Activated CD4-positive, alpha-beta memory T cell treated with anti-CD3 and anti-CD28 coated beads, Interleukin-2, amount 10 ng/mL, durations not matched to agents 7 days and 5 days (primary cell): ENCODE measurements at places on chromosomes 11 and 22. TPM values are rescaled to one million over a fixed set of nuclear protein-coding genes. Genes with fewer than 3 reads are reported as not detected.

Gene SELENOM
- 2.3 TPM for total RNA-seq

GRCh38 chr11:85062659-85063058, 564.5 kb downstream of the DLG2 start:
- no peak overlapping the region for H3K4me3 ChIP-seq
- no peak for DNase-seq
- no peaks in the 10 kb centered on the region for H3K4me1 ChIP-seq
- H3K36me3 ChIP-seq = no peaks in the 10 kb centered on the region

DNA sequence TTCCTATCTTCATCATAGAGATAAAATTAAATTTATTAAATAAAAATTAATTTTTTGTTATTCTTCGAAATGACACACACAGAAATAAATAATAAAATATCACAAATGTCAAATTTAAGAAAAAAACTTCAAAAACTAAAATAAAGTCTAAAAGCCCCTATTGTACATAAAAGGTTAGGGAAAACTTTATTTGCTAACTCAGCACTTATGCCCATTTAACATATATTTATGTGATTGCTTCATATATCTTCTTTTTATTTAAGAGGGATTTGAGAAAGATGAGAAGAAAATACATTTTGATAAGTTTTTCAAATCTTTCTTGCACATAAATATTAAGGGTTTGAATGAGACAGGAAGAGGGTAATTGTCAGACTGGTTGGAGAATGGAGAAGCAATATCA, 2350.4 kb upstream of the RAG2 start:
- no peak overlapping the region for H3K4me3 ChIP-seq
- no peak for DNase-seq
- no peaks in the 10 kb centered on the region for H3K27me3 ChIP-seq
- no peak overlapping the region for H3K27ac ChIP-seq
- H3K36me3 ChIP-seq = no peaks in the 10 kb centered on the region

DNA sequence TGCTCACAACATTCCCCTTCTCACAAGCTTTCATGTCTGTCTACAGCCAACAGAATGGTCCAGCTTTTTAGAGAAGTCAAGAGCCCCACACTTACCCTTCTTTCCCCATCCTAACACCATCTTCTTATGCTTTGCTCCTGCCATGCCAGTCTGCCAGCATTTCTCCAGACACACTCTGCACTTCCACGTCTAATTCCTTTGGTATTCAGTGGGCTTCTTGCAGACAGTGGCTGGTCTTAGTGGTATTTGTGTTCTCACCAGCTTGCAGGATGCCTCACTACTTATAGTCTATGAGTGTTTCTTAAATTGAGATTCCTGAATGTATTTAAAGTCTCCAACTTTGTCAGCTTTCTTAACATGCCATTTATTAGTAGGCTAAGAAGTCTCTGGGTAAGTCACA, 154.4 kb downstream of the BBOX1 start:
- DNase-seq = no peak
- H3K27ac ChIP-seq = no peak overlapping the region
- peaks cover 12% of the 10 kb centered on the region for H3K27me3 ChIP-seq
- no peaks in the 10 kb centered on the region for H3K36me3 ChIP-seq

DNA sequence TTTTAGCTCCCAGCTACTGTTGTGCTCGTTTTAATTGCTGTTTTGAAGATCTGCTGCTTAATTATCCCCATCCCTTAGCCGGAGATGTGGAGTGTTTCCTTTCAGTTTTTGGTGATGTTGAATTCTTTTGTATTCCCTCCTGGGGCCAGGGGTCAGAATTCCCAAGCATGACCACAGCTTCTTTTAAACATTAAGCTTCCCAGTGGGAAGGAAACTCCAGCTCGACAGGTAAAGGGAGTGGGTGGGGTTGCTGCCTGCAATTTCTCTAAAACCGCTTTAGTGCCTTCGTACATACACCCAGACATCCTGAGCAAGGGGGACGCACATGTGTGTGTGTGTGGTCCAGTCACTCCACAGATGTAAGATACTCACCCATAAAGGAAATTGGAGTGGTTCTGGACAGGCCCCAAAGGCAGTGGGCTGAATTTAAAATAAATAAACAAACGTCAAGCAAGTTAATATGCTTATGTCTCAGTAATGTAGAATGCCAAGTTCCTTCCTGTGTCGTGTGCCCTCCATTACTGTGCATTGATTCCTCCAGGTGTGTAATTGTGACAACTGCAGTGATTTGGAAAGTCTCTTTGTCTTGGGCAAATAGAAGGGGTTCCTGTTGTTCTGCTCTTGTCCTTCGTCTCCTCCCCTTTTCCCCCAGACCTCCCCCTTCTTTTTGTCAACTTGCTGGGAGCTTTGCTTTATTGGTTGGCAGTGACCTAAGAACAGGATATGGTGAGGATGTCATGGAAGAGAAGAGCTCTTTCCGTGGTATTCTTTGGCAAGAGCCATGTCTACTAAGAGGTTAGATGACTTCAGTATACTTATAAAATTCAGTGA, 19.2 kb upstream of the ADSL start:
- H3K4me3 ChIP-seq = no peak overlapping the region
- H3K36me3 ChIP-seq = peaks cover 51% of the 10 kb centered on the region
- H3K4me1 ChIP-seq = peaks cover 83% of the 10 kb centered on the region
- no peak overlapping the region for H3K27ac ChIP-seq

DNA sequence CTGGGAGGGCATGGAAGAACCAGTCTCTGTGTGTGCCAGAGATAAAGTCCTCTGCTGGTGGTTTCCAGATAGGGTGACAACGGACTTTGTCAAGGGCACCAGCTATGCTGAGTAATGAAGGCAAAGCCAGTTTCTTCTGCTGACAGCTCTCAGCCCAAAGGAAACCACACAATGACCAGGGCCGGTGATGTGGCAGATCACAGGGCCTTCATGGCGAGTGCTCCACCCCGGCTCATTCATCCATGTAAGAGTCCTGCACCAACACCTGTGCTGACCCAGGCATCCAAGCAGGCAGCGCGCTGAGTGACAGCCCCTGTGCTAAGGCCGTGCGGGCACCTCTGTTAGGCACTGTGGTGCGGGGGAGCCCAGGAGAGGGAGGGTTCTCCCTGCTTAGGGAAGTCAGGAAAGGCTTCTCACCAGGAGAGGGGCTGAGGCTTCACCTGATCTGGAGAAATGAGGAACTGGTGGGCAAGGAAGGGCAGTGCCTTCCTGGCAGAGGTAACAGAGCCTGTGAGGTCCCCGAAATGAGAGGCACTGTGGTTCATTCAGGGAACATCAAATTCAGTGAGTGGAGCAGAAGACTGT, 33.8 kb downstream of the TP53I11 start:
- no peaks in the 10 kb centered on the region for H3K27me3 ChIP-seq
- DNase-seq = no peak
- H3K27ac ChIP-seq = no peak overlapping the region
- no peaks in the 10 kb centered on the region for H3K36me3 ChIP-seq
- H3K4me3 ChIP-seq = no peak overlapping the region

- H3K4me1 ChIP-seq = peaks cover 47% of the 10 kb centered on the region
- peaks cover 6% of the 10 kb centered on the region for H3K27me3 ChIP-seq
- DNase-seq = no peak
- H3K36me3 ChIP-seq = no peaks in the 10 kb centered on the region
- H3K27ac ChIP-seq = peak overlapping the region; percentile 15
Observed at GRCh38 chr22:42439821-42440674, 7.8 kb upstream of the NFAM1 start.

DNA sequence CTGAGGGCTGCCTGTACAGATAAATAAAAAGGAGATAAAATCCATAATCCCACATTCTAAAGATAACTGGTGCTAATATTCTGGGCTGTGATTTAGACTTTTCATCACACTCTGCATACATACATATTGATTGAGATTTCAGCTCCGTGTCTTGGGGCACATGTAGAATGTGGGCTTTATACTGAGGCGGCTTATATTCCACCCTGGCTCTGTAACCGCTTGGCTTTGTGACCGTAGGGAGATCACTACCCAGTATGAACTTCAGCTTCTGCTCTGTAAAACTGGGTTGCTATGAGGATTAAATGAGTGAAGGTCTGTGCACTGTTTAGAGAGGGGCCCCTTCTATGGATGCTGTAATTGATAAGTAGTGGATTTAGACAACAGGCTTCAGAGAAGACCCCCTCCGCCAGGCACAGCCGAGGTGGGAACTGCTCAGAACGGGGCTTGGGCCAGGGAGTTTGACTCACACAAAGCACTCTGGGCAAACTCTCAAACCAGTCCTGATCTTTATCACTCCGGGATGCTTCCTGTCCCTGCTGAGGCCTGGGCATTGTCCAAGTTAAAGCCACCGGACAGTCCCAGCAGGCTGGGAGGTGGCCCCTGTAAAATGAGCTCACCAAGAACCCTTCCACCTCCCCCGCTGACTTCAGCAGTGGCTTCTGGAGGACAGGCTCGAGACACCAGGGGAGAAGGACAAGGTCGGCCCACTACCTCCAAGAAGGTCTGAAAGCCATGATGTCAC, 17.2 kb downstream of the KIAA1671 start:
- peaks cover 9% of the 10 kb centered on the region for H3K36me3 ChIP-seq
- no peak overlapping the region for H3K4me3 ChIP-seq
- peaks cover 9% of the 10 kb centered on the region for H3K4me1 ChIP-seq

DNA sequence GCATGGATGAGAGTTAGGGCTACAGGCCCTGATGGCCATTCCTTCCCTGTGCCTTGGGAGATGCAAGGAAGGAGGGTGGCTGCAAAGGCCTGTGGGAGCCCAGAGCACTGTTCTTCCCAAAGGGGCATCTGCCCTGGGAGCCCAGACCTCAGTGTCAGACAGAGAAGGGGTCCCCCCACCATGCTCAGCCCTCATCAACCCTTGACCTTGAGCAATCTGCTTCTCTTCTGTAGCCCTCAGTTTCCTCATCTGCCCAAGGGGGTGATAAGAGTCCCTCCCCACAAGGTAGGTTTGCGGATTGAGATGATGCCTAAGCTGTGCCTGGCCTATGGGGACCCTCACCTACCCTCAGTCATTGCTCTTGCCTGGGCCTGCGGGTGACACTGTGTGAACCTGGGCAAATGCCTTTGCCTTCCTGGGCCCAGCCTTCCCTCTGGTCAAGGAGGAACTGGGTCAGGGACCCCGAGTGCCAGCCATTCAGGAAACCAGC, 47.5 kb downstream of the IGLL5 start:
- H3K36me3 ChIP-seq = no peaks in the 10 kb centered on the region
- no peak overlapping the region for H3K4me3 ChIP-seq
- peaks cover 29% of the 10 kb centered on the region for H3K4me1 ChIP-seq
- no peak overlapping the region for H3K27ac ChIP-seq
- no peak for DNase-seq

DNA sequence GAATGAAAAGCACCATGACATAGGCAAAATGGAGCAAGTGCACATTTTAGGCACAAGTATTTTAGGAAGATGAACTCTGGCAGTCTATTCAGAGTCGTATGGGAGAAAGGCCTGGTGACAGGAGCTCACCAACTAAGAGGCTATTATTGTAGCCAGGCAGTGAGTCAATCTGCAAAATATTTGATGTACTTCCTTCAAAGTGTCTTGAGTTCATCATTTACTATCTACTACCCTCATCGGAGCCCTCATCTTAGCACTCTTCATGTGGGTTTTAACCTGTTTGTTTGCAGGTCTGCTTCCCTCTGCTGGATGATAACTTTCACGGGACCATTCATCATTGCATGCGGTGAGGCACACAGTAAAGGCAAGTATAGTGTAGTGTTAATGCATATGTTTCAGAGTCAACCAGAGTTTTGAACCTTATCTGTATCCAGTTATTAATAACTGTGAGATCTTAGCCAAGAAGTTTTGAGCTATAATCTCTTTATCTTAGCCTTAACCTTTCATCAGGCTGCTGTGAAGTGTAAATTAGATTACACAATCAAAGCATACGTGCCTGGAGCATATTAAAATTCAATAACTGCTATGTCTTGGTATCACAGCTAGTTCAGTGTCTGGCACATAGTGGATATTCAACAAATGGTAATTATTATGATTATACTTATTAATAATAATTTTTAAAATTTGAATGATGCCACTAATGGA, 70.9 kb upstream of the SC5D start:
- no peak overlapping the region for H3K27ac ChIP-seq
- H3K4me1 ChIP-seq = no peaks in the 10 kb centered on the region
- H3K36me3 ChIP-seq = no peaks in the 10 kb centered on the region
- no peak overlapping the region for H3K4me3 ChIP-seq

DNA sequence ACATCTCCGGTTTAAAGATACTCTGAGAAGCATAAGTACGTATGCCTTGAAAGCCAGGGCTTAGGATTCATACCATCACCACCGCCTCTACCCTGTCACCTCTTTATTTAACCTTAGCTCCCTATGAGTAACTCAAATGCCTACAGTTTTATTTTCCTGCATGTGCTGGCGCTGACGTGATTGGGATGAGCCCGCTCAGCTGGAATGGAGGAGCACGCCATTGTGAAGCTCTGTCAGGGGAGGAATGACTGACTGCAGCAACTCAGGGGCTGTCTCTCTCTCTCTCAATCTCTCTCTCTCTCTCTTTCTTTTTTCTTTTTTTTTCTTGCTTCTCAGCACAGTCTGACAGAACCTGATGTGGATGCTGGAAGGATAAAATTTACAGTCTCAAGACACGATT, 12.4 kb downstream of the CAVIN3 start:
- no peak for DNase-seq
- H3K4me3 ChIP-seq = no peak overlapping the region
- H3K27ac ChIP-seq = no peak overlapping the region
- peaks cover 46% of the 10 kb centered on the region for H3K27me3 ChIP-seq

Gene ALX4
- not detected for total RNA-seq

DNA sequence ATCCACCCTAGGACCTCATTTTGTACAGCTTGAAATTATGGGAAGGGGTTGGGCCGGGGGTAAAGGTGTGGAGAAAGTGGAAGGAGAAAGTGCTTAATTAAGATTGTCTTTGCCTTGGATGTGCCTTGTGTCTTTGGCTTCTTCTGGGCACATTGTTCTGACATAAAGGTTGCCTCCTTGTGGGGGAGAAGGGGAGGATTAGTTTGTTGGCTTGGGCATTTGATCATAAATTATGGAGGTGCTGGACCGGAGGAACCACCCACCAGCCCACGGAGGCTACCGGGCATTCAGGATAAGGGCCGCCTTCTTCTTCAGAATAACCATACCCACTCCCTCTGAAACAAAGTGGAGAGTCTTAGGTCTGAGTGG, 1.3 kb downstream of the PAFAH1B2 start:
- peak overlapping the region; percentile 96 for H3K4me3 ChIP-seq
- peak overlapping the region; percentile 86 for H3K27ac ChIP-seq
- H3K27me3 ChIP-seq = peaks cover 10% of the 10 kb centered on the region
- H3K36me3 ChIP-seq = peaks cover 46% of the 10 kb centered on the region

GRCh38 chr11:67700141-67700540, 25.7 kb upstream of the ALDH3B2 start:
- H3K27ac ChIP-seq = no peak overlapping the region
- peaks cover 17% of the 10 kb centered on the region for H3K27me3 ChIP-seq
- no peak overlapping the region for H3K4me3 ChIP-seq
- no peak for DNase-seq
- H3K4me1 ChIP-seq = no peaks in the 10 kb centered on the region
